Epithelial cell of proximal tubule (primary cell): ENCODE measurements at places on chromosomes 2 and 18.

DNA sequence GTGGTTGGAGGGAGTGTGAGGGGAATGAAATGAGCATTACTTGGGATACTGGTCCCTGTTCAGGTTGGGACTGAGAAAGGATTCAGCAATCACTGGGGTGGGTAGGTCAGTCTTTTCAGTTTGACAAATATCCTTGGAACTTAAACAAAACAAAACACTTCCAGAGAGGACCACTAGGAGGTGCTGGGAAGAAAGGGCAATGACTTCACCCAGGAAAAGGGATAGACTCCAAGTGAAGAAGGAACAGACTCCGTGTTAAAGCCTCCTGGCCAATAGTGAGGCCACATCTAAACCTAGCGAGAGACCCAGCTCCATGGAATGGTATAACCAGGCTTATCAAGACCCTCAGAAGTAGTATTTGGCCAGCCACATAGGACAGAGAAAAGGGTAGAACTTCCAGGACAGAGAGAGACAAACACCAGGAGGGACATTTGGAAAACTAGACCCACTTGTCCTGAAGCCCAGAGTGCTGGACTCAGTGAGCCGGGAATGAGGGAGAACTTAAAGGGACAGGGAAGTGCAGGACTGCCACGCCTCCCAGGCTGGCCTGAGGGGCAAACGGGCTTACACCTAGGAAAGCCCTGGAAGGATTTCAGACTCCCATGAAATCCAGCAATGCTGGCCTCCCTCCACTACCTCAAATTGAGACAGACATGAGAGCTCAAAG is 19.6 kb upstream of the KCNG3 start:
- no peak for DNase-seq

GRCh38 chr2:151851761-151852160 is 23.5 kb upstream of the ARL5A start:
- DNase-seq = peak; percentile 56

- peak; percentile 1 for DNase-seq
Measured at GRCh38 chr2:30026091-30027055, 105.0 kb upstream of the ALK start.

- no peak for DNase-seq
Measured at GRCh38 chr18:47512056-47512455, 260.6 kb upstream of the SKOR2 start.

- DNase-seq = no peak
Measured at GRCh38 chr18:58529714-58530354, 99.1 kb downstream of the ALPK2 start.

GRCh38 chr2:69163109-69163508 is 150.1 kb downstream of the ANTXR1 start:
- DNase-seq = peak; percentile 48

GRCh38 chr2:200244111-200244510 is 62.4 kb upstream of the SPATS2L start:
- DNase-seq = no peak

- no peak for DNase-seq
Measured at GRCh38 chr2:202185156-202185555, 53.2 kb downstream of the SUMO1 start.

DNA sequence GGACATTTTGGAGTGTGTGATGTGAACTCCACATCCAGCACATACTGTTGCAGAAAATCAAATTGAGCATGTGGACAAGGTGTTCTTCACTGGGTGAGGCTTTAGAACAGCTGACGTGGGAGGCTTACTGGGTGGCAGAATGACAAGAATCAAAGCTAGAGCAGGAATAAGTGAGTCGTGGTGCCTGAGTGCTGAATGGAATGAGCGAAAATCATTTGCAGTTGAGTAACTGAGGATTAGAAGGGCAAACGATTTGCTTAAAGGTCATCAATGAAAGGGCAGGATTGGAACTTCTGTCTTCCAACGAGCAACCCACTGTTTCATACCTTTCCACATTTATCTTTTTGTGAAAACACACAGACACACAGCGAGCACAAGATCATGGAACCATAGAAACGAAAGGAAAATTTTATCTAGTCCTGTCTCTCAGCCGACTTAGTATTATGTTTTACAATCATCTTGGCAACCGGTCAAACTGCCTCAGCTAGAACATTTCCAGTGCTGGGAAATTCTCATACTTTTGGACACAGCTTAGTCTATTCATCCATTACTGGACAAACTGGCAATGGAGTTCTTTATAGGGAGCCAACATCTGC is 7.2 kb upstream of the DAW1 start:
- no peak for DNase-seq

- no peak for DNase-seq
Measured at GRCh38 chr2:240790370-240791220, 29.4 kb downstream of the KIF1A start.

DNA sequence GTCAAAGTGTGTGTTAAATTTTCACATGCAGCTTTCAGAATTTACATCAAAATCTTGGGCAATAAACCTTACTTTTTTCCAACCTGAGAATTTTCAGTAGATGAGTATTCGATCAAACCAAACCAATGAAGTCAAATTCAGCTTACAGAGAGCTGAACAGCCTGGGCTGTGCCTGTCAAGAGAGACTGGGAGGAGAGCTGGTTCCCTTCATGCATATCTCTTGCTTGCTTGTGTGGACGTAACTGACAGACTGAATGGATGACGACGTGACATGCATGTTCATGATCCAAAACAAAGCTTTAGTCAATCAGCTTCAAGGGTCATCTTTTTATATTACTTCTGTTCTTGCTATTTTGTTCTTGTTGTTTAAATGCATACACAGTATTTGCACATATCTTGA is 145.2 kb downstream of the GALNT3 start:
- DNase-seq = no peak

DNA sequence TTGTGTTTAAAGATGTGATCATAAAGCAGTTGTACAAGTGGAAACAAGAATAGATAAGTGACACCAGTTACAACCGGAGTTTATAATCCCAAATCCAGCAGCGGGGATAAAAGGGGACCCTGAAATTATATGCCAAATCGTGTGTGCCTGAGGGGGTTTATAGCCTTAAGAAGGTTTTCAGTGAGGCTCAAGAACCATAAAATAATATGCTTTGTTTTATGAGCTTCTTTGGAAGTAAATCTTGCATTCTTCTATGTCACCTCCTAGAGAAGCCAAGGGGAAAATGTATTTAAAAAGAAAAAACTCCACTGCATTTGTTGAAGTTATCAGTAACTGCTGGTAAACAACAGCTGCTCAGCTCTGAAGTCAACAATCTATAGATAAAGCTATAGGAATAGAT is 25.8 kb upstream of the MAP3K20 start:
- no peak for DNase-seq

DNA sequence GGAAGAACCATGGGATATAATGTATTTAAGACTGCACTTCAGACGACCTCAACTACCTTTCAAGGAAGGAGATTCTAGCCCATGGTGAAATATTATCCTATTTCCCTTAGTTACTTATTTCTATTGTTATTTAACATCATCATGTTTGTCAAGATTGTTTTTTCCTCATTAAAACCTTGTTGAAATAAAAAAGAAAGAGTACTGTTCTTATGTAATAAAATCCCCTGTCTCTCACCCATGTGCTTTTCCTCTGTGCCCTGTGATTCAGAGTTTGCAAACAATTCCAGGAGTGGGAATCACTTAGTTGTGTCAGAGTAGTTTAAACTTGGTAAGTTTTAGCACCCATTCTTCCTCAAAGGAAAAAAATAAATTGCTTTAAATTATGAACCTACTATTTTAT is 43.6 kb downstream of the ERBB4 start:
- DNase-seq = peak; percentile 18

GRCh38 chr2:96553176-96553956 is 16.8 kb downstream of the ARID5A start:
- no peak for DNase-seq

GRCh38 chr2:158994920-158995676 is 26.7 kb downstream of the TANC1 start:
- DNase-seq = no peak

- no peak for DNase-seq
Measured at GRCh38 chr18:21458310-21458709, 142.2 kb downstream of the ESCO1 start.
